ENCODE measurements at places on chromosomes 2 and 18.

DNA sequence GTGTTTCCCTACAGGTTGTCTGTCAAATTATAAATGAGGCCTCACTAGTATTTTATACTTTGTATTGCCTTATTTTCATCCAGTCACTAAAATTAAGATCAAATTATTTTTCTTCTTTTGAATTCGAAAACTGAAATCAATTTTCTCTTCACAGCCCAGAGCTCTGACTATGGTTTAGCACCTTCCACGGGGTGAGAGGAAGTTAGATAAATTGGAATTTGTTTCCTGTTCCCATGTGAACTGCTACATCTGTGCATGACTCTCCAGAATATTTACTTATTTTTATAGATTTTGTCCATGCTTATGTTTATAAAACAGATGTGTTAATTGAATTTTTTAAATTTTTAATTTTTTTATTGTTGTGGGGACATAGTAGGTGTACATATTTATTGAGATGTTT lies 656.5 kb downstream of the IRS1 start:
- DNase-seq: no peak

DNA sequence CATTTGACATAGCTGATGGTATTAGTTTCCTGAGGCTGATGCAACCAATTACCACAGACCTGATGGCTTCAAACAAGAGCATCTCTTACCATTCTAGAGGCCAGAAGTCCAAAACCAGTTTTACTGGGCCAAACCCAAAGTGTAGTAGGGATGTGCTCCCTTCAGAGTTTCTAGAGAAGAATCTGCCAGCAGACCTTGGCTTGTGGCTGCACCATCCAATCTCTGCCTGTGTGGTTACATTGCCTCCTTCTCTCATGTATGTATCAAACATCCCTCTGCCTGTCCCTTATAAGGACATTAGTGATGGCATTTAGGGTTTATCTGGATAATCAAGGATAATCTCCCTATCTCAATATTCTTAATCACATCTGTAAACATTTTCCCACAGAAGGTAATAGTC lies 4.5 kb upstream of the SNRNP27 start:
- DNase-seq: no peak

GRCh38 chr2:27681841-27682240 lies 18.2 kb downstream of the SLC4A1AP start:
- no peak for DNase-seq

- no peak for DNase-seq
Measured at GRCh38 chr2:232689152-232689910, 7.8 kb upstream of the GIGYF2 start.

Measured in Jurkat, Clone E6-1 (cell line).